ENCODE measurements at places on chromosomes 13 and 19.
A peak's percentile ranks its signal among the peaks of the same experiment; 100 is the strongest.

DNA sequence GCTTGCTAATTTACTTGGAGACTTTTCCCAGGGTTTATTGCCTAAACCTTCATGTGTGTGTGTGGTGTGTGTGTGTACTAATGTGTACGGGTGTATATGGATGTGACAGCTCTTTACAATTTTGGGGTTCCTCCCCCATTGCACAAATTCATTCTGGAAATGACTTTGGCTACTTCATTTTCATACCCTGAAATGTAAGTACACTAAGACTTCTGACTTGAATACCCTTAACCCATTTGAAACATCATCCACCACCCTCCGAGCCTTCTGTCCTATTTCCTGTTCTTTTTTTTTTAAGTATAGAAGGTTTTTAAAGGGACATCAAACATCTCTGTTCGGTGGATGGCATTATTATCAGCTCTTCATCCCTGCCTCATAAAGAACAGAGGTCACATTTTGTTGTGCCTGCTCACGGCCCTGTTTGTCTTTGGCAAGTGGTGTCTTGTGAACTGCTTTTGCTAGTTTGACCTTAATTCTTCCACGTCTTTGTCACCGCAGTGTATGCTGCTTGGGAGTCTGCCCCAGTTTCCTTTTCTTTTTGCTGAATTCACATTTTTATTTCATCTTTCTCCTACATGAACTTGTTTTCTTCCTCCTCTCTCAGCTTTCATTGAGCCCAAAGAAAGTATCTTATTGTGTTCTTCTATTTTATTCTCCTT is 228.3 kb downstream of the FOXO1 start:
- DNase-seq, result no peak

GRCh38 chr13:25186187-25186586 is 14.1 kb upstream of the AMER2 start:
- no peak for DNase-seq

GRCh38 chr19:42653841-42654240 is 59.1 kb upstream of the CEACAM8 start:
- DNase-seq, result no peak

GRCh38 chr13:113836768-113837559 is 26.9 kb downstream of the GAS6 start:
- peak; percentile 42 for DNase-seq

- peak; percentile 76 for DNase-seq
Measured at GRCh38 chr13:105918842-105919741, 616.4 kb downstream of the EFNB2 start.

DNA sequence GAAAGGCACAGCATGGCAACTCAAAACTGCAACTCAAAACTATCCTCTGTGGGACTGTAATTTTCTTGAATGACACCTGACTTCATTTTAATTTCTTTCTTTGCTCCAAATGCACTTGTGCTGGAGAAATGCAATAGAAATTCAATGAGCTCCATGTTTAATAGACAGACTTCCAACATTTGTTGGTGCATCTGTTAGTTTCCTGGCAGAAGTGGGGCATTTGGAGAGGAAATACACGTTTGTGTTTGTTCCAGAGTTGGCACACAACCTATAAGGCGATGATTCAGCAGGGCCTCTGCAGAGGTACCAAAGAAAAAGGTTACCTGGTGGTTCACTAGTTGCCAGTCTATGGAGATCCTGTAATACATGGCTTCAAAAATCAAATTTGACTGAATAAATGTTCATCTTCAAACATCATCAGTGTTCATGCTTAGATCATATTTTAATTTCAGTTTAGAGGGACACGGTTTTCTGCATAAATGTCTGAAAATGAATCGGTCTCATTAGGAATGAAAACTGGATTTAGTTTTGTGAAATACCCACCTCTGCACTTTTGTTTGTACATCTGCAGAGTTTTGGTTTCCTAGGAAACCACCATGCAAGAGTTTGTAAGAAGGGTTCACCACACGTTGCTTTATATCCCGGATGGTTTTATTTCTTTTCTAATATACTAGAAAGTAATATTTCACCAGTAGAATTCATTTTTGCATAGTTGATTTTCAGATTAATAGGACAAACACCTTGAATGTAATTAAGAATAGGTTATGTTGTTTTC is 21.8 kb upstream of the OBI1 start:
- DNase-seq, result no peak

GRCh38 chr13:72875233-72875632 is 93.3 kb downstream of the PIBF1 start:
- peak; percentile 7 for DNase-seq

DNA sequence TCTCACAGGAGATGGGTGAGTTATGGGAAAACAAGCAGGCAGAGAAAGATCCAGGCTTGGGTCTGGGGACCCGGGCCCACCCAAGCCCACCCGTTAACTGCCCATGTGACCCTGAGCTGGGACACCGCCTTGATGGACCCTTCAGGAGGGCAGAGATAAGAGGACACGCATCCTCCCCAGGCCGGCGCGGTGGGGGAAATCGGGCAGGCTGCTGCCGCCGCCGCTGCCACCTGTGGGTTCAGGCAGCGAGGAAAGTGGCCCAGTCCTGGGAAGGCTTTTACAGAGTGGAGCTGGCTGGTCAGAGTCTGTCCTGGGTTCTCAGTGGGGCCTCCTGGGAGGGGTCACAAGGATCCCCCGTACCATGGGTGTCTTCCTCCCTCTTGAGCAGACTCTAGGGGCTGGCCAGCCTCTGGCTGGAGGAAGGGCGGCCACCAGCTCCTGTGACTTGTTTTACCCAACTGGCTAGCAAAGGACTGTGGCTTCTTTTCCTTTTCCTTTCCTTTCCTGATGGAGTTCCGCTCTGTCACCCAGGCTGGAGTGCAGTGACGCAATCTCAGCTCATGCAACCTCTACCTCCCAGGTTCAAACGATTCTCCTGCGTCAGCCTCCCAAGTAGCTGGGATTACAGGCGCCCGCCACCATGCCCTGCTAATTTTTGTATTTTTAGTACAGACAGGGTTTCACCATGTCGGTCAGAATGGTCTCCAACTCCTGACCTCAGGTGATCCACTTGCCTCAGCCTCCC is 155.4 kb downstream of the KDM4B start:
- no peak for DNase-seq

DNA sequence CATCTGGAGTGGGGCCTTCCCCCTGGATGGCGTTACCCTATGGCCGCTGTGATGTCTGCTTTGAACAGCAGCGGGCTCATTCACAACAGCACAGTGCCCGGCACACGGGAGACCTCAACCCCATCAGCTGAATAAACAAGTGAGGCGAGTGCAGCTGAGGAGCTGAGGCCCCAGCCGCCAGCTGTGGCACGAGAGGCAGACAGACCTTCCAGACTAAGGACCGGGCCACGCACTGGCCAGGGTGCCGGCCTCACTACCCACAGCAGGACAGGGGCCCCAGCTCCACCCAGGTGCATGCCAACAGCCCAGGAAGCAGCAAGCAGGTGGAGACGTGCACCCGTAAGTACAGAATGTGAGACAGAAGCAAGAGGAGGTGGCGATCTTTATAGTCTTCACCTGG is 39.6 kb downstream of the STK24 start:
- no peak for DNase-seq

GRCh38 chr13:40101708-40102359 is 446.4 kb downstream of the COG6 start:
- DNase-seq, result peak; percentile 51

GRCh38 chr19:38545596-38545995 is 72.2 kb downstream of the MAP4K1 start:
- DNase-seq, result no peak

GRCh38 chr19:48578891-48579290 is 26.9 kb downstream of the SULT2B1 start:
- no peak for DNase-seq

- DNase-seq, result no peak
Measured at GRCh38 chr13:102237230-102237629, 164.6 kb downstream of the FGF14 start.

GRCh38 chr19:45069056-45069455 is 7.2 kb downstream of the ZNF296 start:
- DNase-seq, result no peak

- DNase-seq, result no peak
Measured at GRCh38 chr19:46834984-46835383, 15.7 kb downstream of the AP2S1 start.

DNA sequence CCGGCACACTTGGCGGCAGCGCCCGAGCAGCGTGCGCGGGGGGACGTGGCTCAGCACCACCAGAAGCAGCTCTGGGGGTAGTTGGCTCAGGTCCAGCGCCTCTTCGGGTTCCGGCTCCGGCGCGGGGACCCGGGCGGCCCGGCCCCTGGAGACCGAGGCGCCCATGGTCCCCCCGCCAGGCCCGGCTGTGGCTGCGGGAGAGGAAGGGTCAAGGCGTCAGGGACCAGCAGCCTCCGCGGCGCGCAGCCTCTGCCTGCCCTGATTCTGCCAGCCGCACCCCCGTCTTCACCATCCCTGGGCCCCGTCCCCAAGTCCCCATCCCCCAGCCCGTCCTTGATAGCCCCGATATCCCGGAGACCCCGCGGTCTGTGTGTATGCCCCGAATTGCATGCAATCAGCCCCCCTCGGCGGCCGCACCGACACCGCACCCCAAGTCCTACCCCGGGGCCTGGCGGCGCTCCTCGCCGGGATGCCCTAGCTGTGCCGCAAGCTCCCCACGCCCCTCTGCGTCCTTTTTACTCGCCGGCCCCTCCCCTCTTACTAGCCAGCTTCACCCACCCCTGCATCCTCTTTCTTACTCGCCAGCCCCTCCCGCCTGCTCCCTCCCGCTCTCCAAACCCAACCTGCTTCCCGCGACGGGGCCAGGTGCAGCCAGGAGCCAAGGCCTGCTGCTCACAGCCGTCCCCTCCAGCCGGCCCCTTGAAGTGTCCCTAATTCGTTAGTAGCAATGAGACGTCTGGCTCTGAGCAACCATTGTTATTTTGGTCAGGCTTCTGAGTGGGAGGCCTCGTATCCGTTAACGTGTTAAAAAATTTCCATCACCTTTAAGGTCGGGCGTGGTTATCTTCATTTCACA is at the start of gene FBXO27:
FBXO27 (minus strand) TSS at position 487 of the 856 bp plus-strand sequence; CDS start at position 165, 322 bp downstream.
- peak; percentile 8 for DNase-seq

GRCh38 chr19:15170345-15170744 is 30.4 kb downstream of the NOTCH3 start:
- no peak for DNase-seq

DNA sequence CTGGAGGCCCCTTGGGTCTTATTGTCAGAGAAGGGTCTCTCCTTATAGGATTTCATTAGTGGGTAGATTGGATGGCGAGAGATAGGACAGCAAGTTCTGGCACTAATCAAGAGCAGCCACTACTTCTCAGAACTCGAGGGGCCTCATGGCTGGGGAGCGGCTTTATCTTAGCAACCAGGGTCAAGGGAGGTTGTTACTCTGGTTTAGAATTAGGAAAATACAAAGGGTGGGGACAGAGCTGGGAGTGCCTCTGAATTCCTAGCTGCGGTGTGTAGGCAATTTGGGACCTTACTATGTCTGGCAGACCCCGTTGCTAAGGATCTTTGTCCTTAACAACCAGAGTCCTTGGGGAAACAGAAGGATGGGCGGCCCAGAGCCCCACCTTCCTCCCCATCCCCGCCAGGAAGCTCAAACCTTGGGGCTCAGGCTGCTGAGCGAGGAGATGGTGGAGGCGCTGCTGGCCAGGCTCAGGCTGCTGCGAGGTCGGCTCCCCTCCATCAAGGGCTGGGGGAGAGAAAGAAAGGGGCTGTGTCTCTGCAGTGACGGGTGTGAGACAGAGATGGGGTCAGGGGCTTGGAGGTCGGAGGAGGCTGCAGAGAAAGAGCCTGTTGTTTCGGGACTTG is 1.2 kb downstream of the PLEKHA4 start:
- DNase-seq, result no peak

DNA sequence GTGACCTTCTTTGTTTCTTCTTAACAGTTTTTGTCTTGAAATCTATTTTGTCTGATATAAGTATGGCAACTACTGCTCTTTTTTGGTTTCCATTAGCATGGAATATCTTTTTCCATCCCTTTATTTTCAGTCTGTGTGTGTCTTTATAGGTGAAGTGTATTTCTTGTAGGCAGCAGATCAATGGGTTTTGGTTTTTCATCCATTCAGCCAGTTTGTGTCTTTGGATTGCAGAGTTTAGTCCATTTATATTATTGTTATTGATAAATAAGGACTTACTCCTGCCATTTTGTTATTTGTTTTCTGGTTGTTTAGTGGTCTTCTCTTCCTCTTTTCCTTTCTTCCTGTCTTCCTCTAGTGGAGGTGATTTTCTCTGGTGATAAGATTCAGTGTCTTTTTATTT is 54.4 kb downstream of the ZNF136 start:
- no peak for DNase-seq

- DNase-seq, result no peak
Measured at GRCh38 chr19:1283207-1283916, 2.3 kb upstream of the EFNA2 start.

- no peak for DNase-seq
Measured at GRCh38 chr19:51600940-51601580, 29.1 kb downstream of the SIGLEC5 start.

DNA sequence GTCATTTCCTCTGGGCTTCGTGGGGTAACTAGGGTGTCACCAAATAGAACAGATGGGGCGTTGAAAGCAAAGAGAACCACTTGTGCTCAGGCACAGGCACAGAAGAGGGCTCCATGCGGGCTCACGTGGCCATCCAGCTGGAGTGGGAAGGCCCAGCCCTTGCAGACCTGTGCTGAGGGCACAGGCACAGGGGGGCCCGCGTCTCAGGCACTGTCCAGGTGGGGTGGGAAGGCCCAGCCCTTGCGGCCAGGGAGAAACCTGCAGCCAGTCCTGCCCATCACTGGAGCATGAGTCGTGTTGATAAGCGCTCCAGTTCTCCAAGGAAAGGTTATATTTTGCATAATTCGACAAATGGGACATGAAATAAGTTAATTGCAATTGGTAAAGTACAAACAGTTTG is 57.5 kb downstream of the SLC7A9 start:
- DNase-seq, result no peak

DNA sequence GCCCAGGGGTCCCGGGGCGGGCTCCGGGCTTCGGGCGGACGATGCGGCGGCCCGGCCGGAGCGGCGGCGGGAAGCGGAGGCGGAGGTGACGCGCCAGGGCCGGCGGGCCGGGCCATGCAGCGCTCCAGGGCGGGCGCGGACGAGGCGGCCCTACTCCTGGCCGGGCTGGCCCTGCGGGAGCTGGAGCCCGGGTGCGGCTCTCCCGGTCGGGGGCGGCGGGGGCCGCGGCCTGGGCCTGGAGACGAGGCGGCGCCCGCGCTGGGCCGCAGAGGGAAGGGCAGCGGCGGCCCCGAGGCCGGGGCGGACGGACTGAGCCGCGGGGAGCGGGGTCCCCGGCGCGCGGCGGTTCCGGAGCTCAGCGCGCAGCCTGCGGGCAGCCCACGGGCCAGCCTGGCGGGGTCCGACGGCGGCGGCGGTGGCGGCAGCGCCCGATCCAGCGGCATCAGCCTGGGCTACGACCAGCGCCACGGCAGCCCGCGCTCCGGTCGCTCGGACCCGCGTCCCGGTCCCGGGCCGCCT is 362 bp downstream of the WTIP start:
- no peak for DNase-seq

Data from renal cortical epithelial cell (primary cell).